Mammary microvascular endothelial cell (primary cell): ENCODE measurements at places on chromosomes 5 and 9. TPM values are rescaled to one million over a fixed set of nuclear protein-coding genes. Genes with fewer than 3 reads are reported as not detected.

The SMIM33 gene
- not detected in 2 replicates for total RNA-seq

The JAKMIP2 gene
- not detected in 2 replicates for total RNA-seq

The ACOT12 gene
- total RNA-seq = not detected in 2 replicates

The PTTG1 gene
- total RNA-seq = 204 and 249 TPM in 2 replicates

The IFNA2 gene
- not detected in 2 replicates for total RNA-seq

The CCNJL gene
- total RNA-seq = 4.9 and 5.6 TPM in 2 replicates

The GPRIN1 gene
- total RNA-seq = 8.8 and 10.0 TPM in 2 replicates

The ORM1 gene
- total RNA-seq = not detected in 2 replicates

The HAVCR2 gene
- total RNA-seq = not detected in 2 replicates

The SYNPO gene
- total RNA-seq = 40.3 and 41.0 TPM in 2 replicates

The TTC23L gene
- not detected in 2 replicates for total RNA-seq

The SETX gene
- 29.6 and 31.4 TPM in 2 replicates for total RNA-seq

The RNF183 gene
- not detected in 2 replicates for total RNA-seq

The COL23A1 gene
- not detected in 2 replicates for total RNA-seq

The IFNA13 gene
- total RNA-seq = not detected in 2 replicates

The CNTFR gene
- total RNA-seq = not detected in 2 replicates

The KLF4 gene
- total RNA-seq = 2.2 and 2.6 TPM in 2 replicates

The C9 gene
- total RNA-seq = not detected in 2 replicates
